H1 (cell line): ENCODE measurements at places on chromosomes 13 and 19. TPM values are rescaled to one million over a fixed set of nuclear protein-coding genes. Genes with fewer than 3 reads are reported as not detected.

LIN37 gene
- 8.5 and 9.8 TPM in 2 replicates for polyA plus RNA-seq

- DNase-seq: no peak
These were observed 7.7 kb upstream of the LRG1 start for GRCh38 chr19:4547303-4548237.

DNA sequence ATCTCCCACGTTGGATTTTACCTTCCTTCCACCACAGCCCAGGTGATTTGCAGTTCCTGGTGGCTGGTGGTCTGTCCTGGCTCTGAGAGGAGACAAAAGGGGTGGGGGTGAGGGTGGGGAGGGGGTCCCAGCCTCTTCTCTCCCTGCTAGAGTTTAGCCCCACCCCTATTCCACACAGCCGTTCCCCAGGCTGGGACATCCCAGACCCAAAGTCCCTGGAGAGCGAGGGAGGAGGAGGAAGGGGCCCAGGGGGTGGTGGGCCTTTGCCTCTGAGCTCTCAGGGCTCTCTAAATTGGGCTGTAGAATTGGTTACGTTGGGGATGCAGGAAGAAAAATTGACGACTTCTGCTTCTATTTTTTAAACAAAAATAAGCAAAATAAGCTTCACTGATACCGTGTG is 81.9 kb downstream of the SLC6A16 start:
- no peak for DNase-seq

DNA sequence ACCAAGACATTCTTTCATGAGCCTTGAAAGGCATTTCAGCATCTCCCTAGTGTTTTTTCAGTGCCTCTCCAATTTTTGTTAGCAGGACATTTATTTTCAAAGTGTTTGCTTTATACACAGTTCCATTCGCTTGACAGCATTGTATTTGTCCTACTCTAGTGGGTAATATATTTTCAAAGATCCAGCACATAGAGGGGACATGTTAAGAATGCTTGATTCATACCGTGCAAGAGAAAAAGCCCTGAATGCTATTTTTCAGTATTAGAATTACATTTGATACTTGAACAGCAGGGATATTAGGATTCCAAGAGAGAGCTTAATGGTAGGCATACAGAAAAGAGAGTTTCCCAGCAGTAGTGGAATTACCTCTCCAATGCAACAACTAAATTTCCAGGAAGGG is 21.3 kb downstream of the ERICH6B start:
- no peak for DNase-seq

- no peak for DNase-seq
These were observed at the start of gene CEACAM19 for GRCh38 chr19:44671400-44671799. Gene CEACAM19, plus strand, starts transcription at chr19:44671482. Its CDS starts 450 bp downstream, at chr19:44671932.
